ENCODE measurements at places on chromosomes 4 and X.
A peak's percentile ranks its signal among the peaks of the same experiment; 100 is the strongest.

GRCh38 chr4:38905652-38906385, 38.2 kb downstream of the FAM114A1 start:
- DNase-seq, result no peak

DNA sequence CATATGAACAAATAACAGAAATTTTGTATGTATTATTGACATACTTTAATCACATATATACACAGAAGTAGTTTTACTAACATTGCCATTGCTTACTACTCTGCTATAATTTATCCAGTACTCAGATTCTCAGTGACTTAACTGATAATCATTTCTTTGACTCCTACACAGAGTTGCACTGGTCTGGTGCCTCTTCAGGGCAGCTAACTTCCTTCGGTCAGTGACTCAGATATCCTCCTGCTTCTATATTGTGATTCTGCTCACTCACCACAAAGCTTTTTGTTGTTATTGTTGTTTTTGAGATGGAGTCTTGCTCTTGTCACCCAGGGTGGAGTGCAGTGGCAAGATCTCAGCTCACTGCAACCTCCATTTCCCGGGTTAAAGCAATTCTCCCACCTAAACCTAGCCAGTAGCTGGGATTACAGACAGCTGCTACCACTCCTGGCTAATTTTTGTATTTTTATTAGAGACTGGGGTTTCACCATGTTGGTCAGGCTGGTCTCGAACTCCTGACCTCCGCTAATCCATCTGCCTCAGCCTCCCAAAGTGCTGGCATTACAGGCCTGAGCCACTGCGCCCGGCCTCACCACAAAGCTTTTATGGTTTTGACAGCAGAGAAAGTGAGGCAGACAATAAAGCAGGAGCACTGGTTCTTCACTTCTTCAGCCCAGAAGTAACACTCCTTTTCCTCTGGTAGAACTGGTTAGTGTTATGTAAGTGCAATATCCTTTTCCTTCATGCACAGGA, 499.3 kb downstream of the EPHA5 start:
- DNase-seq, result no peak

DNA sequence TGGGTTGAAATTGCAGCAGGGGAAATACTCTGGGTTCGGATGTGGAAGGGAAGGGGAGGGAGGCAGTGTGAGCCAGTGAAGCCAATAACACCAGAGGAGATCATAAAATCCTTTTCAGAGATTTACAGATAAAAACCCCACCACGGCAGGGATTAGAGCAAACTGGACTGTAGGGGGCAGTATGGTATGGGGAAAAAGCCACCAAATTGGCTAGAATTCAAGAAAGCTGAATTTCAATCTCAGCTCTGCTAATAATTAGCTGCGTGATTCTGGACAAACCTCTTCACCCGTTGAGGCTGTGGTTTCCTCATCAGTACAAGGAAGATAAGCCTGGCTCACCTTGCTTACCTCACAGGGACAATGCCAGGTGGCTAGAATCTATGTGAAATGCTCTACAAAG, 108.1 kb downstream of the ATG4A start:
- DNase-seq, result peak; percentile 41

DNA sequence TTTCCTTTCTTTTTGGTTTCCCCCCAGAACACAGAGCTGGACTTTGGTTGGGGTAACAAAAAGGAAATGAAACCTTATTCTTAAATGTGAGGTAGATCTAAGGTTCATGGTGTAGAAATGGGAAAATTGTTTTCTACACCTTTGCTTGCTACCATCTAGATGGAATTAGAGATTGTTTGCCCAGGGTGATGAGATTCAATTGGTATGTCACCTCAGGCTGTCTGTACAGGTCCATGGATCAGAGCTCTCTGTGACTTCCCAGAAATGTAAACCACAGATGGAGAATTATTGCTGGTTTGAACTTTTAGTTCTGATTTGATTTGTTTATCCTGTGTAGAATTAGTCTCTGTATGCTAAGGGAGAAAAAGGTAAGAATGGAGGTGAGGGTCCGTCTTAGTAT, 146.7 kb downstream of the PCDH7 start:
- DNase-seq, result no peak

DNA sequence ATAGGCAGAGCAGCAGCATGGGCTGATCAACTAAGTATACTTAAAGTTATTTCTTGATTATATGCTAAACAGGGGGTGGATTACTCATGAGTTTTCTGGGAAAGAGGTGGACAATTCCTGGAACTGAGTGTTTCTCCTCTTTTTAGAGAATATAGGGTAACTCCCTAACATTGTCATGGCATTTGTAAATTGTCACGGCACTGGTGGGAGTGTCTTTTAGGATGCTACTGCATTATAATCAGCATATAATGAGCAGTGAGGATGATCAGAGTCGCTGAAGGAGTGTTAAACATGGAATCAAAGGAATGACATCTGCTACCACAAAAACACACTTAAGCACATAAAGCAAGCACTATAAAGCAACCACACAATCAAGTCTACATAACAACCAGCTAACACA, 66.5 kb downstream of the SPIN4 start:
- no peak for DNase-seq

GRCh38 chr4:103497692-103498091, 222.1 kb downstream of the TACR3 start:
- no peak for DNase-seq
